ENCODE measurements at places on chromosomes 16 and 17.
A peak's percentile ranks its signal among the peaks of the same experiment; 100 is the strongest.

- no peak for DNase-seq
These were observed 12.5 kb upstream of the NUDT16L1 start for GRCh38 chr16:4680673-4681470.

GRCh38 chr17:66468241-66469087, 166.1 kb downstream of the PRKCA start:
- no peak for DNase-seq

- no peak for DNase-seq
These were observed 12.1 kb upstream of the RIPOR1 start for GRCh38 chr16:67516296-67517154.

- peak; percentile 74 for DNase-seq
These were observed 74.0 kb downstream of the N4BP1 start for GRCh38 chr16:48535831-48536613.

DNA sequence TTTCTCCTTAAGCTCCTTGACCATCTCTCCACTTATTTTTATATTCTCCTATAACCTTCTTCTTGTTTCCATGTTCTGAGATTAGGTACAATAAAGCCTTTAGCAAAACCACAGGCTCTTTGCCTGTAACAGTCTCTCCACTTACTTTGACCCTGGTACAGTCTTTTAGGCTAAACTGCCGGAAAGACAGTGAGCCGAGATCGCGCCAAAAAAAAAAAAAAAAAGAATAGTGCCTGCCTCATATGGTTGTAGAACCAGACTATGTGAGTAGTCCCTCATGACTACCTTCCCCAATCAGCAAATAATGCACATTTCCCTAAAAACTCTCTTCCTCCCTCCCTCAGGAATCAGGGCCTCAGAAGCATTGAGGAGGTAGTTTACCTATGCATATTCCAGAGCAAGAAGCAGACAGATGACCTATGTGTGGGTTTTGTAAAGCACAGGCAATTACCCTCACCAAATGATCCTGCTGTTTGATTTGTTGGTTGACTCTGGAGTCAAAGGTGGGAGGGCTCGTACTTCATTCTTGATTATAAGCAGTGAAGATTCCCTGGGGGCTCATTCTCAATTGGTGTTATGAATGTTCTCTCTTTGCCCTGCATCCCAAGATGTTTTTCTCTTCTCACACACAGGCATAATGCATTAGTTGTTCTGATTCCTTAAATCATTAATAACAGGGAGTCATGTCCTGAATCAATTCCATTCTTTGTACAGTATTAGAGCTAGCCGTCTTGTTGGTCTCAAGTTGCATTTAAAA, 8.9 kb upstream of the NME1 start:
- no peak for DNase-seq

- no peak for DNase-seq
These were observed 28.4 kb upstream of the ZFPM1 start for GRCh38 chr16:88424587-88425235.

Measured in activated CD8-positive, alpha-beta memory T cell treated with anti-CD3 and anti-CD28 coated beads for 24 hours (primary cell).